ENCODE measurements at places on chromosomes 2 and 18.

GRCh38 chr2:122028371-122029100, 273.1 kb downstream of the TSN start:
- peak; percentile 45 for DNase-seq

- DNase-seq = no peak
Observed at GRCh38 chr2:96091711-96092572, 24.4 kb downstream of the ADRA2B start.

- no peak for DNase-seq
Observed at GRCh38 chr2:152598975-152599759, 118.1 kb downstream of the PRPF40A start.

- no peak for DNase-seq
Observed at GRCh38 chr2:169012812-169013627, 18.1 kb downstream of the ABCB11 start.

GRCh38 chr18:37805773-37806404, 240.3 kb upstream of the CELF4 start:
- DNase-seq = no peak

GRCh38 chr2:37556256-37556655, 115.2 kb downstream of the CDC42EP3 start:
- DNase-seq = no peak

- DNase-seq = no peak
Observed at GRCh38 chr18:9199681-9200080, 63.1 kb downstream of the ANKRD12 start.
